ENCODE measurements at places on chromosomes 5 and 9.

DNA sequence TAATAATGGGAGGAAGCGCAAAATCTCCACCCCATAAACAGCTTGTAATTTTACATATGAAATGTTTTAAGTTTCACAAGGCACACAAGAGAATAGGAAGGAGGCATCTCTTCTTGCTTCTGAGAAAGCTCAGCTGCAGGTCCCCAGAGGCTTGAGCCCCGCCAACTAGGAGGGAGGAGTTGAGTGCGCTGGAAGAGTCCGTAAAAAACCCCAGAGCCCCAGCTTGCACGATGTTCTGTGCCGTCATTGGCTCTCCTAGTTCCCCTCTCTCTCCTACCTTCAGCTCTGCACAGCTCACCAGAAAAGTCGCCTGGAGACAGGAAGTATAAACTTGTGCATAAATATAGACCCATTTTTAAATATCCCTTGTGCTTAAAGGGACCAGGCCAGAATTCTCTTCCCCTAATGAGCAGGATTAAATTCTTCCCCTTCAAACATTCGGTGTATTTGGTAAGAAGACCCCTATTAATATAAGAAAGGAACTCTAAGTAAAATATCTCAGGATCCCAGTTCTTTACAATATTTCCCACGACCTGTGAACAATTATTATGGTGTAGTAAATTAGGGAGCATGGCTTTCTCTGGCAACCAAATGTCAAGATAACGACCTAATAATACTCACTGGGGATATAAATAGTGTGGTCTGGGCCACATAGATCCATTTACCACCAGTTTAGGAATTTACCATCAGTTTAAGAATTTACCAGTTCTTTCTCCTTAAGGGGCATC is 13.7 kb downstream of the GLRX start:
- peak; percentile 98 for DNase-seq

DNA sequence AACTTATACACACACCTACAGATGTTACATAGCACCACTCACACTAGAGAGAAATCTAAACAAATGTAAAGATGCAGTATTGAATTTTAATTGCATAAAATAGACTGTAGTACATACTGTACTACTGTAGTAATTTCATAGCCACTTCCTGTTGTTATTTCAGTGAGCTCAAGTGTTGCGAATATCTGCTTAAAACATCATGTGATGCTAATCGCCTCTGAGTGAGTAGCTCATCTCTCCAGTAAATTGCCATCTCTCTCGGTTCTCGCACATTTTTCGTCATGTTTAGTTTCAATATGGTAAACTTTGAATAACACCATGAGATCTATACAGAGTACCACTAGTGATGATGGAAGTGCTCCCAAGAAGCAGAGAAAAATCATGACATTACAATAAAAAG is 22.0 kb upstream of the ARHGEF28 start:
- no peak for DNase-seq

GRCh38 chr5:135811007-135811406 is 23.5 kb upstream of the SLC25A48 start:
- no peak for DNase-seq

DNA sequence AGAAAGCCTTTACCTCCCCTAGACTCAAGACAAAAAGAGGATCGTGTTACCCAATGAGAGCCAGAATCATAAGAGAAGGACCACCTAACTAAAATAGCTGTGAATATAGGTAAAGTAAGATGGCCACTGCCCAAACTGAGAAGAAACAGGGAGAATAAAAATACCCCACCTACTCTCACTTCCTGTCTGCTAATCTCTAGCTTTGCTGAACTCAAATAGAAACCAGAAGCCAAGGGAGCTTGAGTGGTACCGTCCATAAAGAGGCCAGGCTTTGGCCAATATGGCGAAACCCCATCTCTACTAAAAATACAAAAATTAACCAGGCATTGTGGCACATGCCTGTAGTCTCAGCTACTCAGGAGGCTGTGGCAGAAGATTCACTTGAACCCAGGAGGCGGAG is 123.0 kb upstream of the FST start:
- DNase-seq, result no peak

DNA sequence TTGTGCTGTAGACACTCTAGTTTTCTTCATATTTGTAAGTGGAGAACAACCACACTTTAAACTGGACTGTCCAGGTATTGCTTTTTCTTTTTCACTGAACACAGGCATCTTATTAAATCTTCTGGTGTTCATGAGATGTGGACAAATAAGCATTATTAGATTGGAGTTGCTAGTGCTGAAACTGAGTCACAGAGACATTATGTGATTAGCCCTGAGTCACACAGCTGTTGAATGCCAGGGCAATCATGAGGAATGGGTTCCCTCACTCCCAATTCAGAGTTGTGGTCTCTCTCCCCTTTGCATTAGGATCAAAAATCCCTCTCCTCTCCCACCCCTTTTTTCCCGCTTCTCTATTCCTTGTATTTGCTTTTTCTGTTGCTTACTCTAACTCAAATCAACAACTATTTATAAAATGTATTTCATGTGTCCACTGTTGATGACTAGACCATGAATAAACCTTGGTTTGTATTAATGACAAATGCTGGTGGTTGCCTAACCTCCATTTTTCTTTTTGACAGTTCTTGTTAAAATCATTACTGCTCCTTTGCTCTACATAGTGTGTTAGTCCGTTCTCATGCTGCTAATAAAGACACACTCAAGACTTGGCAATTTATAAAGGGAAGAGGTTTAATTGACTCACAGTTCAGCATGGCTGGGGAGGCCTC is 738.2 kb downstream of the BRINP1 start:
- no peak for DNase-seq

DNA sequence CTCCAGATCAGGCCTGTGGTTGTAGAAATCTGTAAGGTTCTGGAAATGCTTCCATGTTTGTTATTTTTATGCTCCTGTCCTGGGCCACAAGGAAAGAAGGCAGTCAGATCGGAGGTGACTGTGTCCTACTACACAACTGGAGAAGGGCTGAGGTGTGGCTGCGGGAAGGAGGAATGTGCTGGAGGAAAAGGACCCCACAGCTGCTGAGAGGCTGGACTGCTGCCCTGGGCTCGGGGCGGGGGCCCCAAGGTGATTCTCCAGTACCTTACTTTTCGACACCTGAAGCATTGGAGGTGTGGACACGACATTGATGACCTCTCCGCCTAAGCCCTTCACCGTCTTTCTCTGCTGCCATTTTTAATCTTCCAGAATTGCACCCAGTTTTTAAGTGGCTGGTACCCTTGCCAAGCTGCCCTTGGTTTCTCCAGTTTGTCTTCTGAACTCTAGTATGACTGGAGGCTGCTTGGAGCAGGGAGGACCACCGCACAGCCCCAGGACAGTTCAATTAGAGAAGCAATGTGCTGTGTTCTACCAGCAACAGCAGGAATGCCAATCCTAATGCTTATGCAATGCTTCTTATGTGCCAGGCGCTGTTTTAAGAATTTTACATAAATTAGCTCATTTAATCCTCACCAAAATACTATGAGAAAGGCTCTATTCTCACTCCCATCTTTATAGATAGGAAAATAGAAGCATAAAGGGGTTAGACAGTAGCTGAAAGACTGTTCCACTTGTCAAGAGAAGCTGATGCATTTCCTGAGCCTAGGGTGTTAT is 13.5 kb upstream of the ANKRD33B start:
- DNase-seq, result no peak
